ENCODE measurements at places on chromosomes 3 and 15. TPM values are rescaled to one million over a fixed set of nuclear protein-coding genes. Genes with fewer than 3 reads are reported as not detected.

Gene FOXB1
- not detected for total RNA-seq

Gene CD86
- 7.3 TPM for total RNA-seq

Gene CYP19A1
- total RNA-seq = 1.0 TPM

- no peak for DNase-seq
These were observed 5.2 kb downstream of the PARP3 start for GRCh38 chr3:51947215-51947900.

Gene P4HTM
- 29.9 TPM for total RNA-seq

DNA sequence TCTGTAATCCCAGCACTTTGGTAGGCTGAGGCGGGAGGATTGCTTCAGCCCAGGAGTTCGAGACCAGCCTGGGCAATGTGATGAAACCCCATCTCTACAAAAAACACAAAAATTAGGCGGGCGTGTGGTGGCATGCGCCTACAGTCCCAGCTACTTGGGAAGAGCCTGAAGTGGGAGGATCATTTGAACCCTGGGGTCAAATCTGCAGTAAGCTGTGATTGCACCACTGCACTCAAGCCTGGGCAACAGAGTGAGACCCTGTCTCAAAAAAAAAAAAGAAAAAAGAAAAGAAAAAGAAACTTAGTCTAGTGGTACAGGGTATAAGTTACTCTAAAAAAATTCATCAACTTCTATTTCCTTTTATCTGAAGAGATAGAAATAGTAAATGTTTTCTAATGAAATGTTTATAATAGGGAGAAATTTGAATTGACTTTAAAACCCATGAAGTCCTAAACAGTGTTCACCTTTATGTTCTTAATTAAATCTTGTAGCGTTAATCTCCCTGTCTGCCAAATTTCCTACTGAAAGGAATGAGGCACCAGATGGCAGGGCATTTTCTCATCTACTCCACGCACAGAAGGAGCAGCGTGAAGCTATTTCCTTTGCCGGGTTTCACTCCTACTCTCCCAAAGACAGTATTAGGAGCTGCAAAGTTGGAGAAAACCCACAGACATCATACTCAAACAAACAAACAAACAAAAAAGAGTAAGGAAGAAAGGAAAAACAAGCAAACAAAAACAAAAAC is 1.9 kb downstream of the PCLAF start:
- no peak for DNase-seq

Gene GOLGA8R
- total RNA-seq = 5.6 TPM

GRCh38 chr3:170641510-170642236 is 55.8 kb upstream of the SLC7A14 start:
- DNase-seq = no peak

Gene NUP210
- total RNA-seq = 15.2 TPM

DNA sequence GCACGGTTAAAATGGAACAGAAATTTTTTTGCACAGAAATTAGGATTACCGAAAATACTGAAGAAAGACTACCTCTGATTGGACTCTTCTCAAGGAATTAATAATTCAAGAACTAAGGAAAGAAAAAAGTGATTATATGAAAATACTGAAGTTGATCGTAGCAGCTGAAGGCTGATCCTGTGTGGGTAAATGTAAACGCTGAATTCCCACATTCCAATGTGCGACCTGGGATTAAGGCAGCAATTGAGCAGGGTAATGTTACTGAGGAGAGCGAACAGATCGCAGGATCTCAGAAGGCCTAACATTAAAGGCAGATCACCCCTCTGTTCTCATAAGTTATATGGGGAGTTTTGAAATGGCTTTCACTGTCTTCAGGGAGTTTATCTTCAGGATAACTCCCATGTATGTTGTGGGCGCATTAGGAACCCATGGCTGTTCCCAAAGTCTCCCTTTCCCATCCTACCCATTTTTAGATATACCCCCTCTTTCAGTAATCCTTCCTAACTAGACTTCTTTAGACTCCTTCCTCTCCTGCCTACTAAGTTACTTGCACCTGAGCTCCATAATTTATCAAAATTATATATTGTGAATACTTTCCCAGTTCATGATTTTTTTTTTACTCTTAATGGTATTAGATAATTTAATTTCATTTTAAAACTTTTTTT is 1.0 kb upstream of the UBL7 start:
- DNase-seq = no peak

- no peak for DNase-seq
These were observed 48.9 kb downstream of the PAK2 start for GRCh38 chr3:196788528-196788927.

DNA sequence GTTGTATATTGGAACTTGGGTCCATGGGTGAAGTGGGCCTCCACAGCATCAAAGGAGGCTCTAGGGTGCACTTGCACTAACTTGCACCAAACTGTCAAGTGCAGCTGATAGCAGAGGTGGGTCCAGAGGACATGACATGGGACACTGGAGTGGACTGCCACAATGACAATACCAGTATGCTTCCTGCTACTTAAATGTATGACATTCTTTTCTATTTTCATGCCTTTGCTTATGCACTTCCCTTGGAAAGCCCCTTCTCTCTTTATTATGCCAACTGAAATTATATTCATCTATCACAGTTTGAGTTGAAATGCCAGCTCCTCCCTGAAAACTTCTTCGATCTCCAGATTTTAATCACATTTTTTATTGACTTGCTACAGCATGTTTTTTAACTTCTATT is 101.8 kb downstream of the CFAP20DC start:
- no peak for DNase-seq

DNA sequence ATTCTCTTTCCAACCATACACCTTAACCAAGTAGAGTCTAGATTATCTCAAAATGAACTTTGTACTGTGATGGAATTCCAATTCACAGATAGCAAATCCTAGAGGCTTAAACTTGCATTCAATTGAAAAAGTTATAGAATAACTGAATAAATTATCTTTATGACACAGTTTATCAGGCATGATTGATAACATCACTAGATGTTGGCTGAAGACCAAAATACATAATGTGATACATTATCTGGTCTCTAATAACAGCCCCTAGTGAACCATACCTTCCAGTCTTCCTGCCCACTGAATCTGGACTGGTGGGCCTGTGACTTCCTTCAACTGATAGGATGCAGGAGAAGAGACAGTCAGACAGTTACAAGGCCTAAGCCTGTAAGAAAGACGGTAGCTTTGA is 165.2 kb upstream of the CMC1 start:
- DNase-seq = no peak

DNA sequence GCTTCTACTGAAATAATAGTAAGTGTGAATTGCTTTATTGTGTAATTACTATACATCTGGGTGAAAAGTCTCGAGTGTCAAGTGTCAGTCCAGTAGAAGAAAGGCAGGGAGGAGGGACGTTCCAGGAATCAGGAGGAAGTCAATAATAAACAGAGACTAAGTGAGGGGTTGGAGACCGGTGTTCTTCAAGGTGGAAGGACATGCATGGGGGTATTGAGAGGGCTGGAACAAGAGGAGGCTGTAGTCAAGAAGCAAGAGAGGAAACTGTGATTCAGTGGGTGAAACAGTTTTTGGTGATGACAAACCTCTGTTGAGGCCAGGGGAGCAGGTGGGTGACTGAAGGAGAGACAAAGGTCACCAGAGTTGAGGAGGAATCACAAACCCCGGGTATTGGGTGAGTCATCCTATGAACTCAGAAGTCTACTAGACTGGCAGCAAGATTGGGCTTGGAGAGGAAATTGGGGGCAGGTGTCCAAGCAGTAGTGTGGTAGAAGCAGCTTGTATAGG is 11.6 kb upstream of the SCAMP5 start:
- no peak for DNase-seq

DNA sequence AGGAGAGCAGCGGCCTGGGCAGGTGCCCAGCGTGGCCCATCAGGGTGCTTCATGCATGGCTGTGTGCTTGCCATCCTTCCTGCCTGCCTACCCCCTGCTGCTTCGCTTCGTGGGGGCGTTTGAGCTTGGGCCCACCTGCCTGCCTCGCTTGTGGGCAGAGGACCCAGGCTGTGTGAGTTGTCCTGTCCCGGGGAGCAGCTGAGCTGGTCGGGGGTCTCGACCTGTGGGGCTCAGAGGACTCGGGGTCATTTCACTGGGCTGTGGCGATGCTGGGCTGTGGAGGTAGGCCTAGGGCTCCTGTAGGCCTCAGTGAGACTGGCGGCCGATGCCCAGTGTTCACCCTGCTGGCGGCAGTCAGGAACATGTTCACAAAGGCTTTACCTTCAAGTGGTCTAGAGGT is 12.1 kb upstream of the STAB1 start:
- DNase-seq = no peak

DNA sequence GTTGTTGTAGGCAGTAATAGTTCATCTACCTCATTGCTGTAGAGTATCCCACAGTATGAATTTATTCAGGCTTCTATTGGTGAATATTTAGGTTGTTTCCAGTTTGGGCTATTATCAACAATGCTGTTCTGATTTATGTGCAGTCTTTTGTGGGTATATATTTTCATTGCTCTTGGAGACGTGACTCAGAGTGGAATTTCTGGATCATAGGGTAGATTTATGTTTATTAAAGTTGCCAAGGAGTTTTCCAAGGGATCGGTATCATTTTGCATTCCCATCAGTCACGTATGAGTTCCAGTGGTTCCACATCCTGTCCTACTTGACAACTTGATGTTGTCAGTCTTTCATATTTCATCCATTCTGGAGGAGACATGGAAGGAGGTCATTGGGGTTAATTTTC is 8.4 kb upstream of the HRH1 start:
- DNase-seq = no peak

DNA sequence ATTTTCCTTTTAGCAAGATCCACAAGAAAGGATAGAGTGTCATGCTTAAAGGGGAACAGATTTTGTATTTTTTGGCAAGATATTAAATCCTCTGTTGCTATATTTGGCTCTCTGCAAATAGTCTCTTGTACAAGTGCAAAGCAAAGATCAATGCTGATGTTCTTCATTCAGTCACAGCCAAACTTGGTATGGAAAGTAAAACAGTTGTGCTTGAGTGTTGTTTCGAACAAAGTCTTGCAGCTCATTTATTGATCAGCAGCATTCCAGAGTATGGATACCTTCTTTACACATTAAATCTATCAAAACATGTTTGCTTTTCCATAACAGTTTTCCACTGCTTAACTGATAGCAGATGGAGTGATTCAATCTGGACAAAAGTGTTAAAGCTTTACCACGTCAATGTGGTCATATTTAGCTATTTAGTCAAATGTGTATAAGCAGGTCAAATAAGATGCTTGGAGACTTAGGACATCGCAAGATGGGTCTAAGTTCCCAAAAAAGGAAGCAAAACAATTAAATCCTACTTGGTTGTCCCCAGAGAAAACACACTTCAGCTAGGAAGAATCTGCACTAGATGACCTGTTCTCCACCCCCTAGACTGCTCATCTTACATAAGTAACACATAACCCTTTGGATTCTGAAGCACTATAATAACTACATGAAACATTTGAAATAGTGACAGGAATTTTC is 52.4 kb downstream of the VGLL3 start:
- no peak for DNase-seq

DNA sequence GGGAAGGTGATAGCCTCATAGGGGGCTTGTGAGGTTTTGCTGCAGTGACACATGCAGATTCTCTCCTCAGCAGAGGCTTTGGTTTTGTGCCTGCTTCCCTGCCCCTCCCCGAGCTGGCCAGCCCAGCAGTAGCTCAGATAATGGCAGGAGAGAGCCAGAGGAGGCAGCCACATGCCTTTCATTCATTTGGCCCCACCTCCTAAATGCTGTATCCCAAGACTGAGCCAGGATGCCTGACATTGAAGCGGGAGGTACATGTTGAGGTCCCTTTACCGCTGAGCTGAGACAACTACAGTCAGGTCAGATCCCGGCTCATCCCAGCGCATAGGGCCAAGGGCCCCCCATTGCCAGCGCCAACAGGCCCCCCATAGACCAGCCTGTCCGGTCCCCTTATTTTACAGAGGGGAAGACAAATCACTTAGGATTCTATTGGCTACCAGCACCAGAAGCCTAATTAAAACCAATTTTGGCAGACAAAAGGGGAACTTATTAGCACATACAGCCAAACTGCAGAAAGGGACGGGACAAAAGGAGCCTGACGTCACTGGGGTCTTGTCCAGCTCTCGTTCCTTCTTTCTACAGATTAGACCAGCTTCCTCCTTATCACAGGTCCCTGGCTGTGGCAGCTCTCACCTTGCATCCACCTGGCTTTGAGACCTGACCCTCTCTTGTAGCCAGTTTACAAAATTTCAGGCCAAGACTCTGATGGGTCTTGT is 12.1 kb upstream of the POLG start:
- DNase-seq = no peak

Gene HGD
- total RNA-seq = 5.1 TPM

DNA sequence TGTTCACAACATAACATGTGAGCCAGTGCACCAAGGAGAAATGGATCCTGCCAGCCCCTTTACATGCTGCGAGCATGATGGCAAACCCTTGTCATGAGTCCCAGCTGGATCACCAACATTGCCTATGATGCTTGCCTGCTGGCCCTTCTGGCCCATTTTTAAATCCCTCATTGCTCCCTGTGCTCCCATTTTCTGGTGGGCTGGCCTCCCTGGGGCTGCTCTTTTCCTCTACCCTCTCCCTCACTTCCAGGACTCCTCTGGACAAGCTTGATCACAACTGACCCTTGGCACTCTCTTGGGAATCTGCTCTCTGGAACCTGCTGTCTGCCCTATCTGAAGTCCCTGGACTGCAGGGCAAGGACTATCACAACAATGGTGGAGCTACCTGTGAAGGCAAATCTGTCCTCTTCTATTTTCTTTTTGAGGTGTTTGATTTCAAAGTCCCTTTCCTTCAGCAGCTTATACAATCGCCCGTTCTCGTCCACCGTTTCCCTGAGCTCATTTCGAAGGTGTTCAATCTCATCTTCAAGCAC is 16.3 kb downstream of the CCDC13 start:
- DNase-seq = no peak

GRCh38 chr3:181955566-181955965 is 243.8 kb downstream of the SOX2 start:
- no peak for DNase-seq

GRCh38 chr3:166993015-166993630 is 387.0 kb downstream of the ZBBX start:
- DNase-seq = no peak

Gene SYNPR
- not detected for total RNA-seq

Gene GPR62
- total RNA-seq = 0.16 TPM

DNA sequence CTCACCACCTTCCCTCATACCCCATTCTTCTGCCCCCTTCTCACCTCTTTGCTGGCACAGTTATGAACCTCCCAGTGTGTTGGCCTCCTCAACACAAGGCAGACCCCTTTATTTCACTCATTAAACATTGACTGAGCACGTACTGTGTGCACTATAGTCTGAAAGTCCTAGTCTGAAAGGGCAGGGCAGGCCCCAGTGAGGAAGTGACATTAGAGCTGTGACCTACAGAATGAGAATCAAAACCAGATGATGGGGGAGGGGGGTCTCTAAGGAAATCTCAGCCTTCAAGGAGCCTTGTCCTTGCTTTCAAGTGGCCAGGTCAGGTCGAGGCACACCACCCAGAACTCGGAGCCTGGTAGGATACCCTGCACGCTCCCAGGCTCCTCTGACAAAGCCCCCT is 3.5 kb downstream of the SLC28A1 start:
- DNase-seq = no peak

Gene ALDH1L1
- 29.0 TPM for total RNA-seq

GRCh38 chr3:156483002-156483401 is 71.9 kb downstream of the SSR3 start:
- DNase-seq = no peak

Gene GOLGA6A
- total RNA-seq = not detected

Gene MRPL3
- 79.0 TPM for total RNA-seq

Gene PLIN1
- 2,292 TPM for total RNA-seq

Gene TRPM1
- not detected for total RNA-seq

GRCh38 chr15:79887054-79887930 is 9.5 kb downstream of the MTHFS start:
- no peak for DNase-seq

GRCh38 chr15:35533130-35534110 is 12.5 kb downstream of the DPH6 start:
- DNase-seq = no peak

Gene C2CD4B
- total RNA-seq = 0.96 TPM
